ENCODE measurements at places on chromosomes 11 and 22.
A peak's percentile ranks its signal among the peaks of the same experiment; 100 is the strongest.

DNA sequence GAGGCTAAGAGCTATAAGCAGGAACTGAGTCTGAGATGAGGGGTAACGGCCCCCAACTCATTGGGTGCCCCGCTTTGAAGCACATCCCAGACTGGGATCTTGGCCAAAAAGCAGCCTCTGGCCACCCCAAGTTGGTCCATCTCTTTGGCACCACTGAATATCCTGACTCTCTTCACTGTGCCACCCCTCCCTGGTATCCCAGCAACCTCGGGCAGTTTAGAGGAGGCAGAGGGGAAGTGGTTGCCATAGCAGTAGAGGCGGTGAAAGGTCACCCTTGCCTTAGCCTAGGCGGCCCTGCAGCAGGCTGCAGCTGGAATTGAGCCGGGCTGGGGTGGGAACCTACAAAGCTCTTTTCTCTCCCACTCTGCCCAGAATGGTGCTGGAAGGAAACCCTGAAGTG lies 1.1 kb downstream of the PELI3 start:
- DNase-seq = no peak

GRCh38 chr11:9176550-9176949 lies 85.2 kb upstream of the SCUBE2 start:
- no peak for DNase-seq

DNA sequence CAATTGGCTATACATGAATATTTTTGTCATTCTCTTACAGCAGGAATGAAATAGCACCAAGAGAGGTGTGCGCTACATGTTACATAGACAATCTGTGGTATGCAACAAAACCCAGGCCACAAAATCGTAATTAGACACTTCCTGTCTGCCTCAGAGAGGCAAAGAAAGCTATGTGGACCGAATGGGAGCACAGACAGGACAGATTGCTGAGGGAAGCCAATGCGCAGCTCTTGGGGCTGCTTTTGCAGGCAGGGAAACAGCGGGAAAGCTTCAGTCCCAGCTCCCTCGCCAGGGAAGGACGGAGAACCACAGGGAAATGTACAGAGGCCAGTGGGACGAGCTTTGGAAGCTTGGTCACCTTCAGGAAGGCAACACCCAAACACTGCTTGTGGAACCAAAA lies 40.9 kb downstream of the SERPINH1 start:
- no peak for DNase-seq

GRCh38 chr11:132866783-132867545 lies 665.3 kb downstream of the OPCML start:
- DNase-seq = no peak

DNA sequence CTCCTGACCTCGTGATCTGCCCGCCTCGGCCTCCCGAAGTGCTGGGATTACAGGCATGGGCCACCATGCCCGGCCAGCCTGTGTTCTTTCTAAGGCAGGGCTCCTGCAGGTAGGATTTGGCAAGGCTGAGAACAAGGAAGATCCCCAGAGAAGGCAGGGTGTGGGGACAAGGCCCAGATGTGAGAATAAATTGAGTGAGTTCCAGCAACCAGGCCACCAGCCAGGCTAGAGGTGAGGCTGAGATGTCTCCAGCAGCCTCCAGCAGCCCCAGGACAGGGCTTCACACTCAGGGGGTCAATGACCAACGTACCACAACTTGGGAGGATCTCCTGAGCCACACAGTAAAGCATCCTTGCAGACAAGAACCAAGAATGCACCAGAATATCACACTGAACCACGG lies 75.1 kb downstream of the BUD13 start:
- DNase-seq = no peak

- no peak for DNase-seq
These were observed 14.1 kb downstream of the FGF19 start for GRCh38 chr11:69689484-69690319.

- no peak for DNase-seq
These were observed 212.6 kb downstream of the DBX1 start for GRCh38 chr11:19947537-19948114.

DNA sequence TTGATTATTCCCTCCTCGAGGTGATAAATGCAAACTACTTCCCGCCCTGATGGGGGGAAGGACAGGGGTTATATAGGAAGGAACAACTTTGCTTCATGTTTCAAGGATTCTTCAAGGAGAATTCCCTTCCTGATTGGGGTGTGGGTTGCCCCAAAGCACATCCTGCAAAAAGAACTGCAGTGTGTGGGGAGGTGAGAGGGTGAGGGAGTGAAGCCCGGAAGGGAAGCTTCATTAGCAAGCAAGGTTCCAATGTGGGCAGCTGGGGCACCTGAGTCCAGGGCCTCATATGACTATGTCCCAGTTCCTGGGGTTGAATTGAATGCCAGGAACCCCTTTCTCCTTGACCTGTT lies 326.0 kb downstream of the MN1 start:
- DNase-seq = no peak

DNA sequence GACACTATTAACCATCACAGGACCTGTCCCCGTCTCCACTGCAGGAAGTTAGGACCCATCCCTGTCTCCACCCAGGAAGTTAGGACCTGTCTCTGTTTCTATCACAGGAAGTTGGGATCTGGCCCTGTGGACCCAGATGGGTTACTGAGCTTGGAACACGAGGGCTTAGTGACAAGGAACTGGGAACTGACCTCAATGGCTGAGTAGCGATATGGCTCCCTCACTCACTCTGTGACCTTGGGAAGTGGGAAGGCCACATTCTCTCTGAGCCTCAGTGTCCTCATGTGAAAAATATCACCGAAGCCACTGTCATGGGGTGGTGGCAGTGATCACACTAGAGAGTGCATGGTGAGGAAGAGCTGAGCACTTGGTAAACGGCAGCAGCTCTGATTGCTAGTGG lies 59.4 kb downstream of the FBLN1 start:
- no peak for DNase-seq

DNA sequence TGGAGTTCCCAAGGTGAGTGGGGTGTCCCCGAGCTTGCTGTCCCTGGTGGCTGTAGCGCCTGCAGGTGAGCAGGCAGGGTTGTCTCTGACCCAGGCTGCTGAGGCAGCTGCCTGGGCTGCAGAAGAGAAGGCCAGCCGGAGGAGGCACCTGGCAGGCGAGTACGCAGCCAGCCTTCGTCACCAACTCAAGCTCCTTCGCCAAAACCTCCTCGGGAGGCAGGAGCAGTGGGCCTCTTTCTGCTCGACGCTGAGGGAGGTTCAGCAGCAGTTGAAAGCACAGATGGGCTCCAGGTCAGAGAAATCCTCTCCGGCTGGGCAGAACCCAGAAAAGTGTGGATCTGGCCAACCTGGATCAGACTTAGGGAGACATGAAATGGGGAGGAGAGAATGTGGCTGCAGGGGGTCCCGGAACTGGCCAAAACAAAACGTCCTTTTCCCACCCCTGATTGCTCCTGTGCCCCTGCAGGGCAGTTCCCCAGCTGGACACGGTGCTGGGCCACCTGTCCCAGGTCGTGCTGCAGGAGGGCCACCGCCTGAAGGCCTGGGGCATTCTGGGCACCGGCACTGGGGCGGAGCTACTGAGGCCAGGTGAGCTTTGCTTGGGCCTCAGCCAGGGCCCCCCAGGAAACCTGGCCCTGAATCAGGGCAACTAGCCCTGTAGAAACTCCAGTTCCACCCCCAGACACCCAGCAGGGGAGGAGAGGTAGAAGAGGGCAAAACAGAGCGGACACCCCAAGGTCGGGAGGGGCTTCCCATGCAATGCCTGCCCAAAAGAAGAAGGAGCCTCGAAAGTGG lies 56.7 kb downstream of the BTG4 start:
- no peak for DNase-seq

DNA sequence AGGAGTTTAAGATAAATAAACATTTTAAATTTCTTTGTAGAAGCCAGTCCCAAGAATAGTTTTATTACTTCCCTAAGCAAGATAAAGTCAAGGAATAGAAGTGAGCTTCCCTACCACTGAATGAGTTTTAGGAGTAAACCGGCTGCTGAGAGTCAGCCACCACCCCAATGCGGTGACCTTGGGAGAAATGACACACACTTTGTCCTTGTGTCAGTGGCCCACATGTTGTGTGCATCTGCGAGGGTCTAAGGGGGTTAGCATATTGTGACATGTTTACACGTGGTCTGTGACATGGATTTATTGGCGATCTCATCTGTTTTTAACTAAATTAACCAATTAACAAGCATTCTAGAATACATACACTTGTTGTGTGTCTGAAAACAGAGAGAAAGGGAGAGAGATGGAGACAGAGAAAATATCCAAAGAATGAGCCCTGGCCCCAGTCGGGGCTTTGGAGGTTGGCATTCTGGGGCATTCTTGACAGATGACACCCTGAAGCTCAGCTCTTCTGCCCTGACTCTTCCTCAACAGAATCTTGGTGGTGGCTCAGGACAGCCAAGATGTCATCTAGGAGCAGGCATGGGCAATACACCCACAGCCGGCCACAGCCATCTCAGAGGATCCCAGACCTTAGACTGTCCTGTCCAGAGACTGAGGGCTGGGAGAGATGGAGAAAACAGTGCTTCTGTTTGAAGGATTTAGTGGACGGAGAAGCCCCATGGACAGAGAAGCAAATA lies 29.7 kb upstream of the TMPRSS4 start:
- no peak for DNase-seq

DNA sequence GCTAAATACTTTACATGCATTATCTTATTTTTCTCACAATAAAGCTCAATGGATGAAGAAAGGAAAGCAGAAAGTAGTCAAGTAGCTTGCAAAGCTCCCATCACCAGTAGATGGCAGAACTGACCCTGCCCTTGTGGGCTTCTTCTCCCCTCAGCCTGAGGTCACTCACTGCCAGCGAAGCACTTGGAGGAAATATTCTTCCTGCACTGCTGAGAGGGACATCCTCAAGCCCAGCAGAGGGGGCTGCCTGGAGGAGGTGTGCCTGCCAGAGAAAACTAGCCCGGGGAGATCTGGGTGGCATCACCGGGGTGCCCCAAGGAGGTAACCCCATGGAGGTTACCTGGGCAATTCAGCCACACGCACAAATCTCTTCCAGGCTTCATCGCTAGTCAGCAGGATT lies 6.6 kb downstream of the APOL4 start:
- DNase-seq = peak; percentile 49

GRCh38 chr11:11659567-11660362 lies 38.0 kb upstream of the GALNT18 start:
- DNase-seq = no peak

- DNase-seq = no peak
These were observed 111.7 kb downstream of the LRRC32 start for GRCh38 chr11:76558891-76559290.

DNA sequence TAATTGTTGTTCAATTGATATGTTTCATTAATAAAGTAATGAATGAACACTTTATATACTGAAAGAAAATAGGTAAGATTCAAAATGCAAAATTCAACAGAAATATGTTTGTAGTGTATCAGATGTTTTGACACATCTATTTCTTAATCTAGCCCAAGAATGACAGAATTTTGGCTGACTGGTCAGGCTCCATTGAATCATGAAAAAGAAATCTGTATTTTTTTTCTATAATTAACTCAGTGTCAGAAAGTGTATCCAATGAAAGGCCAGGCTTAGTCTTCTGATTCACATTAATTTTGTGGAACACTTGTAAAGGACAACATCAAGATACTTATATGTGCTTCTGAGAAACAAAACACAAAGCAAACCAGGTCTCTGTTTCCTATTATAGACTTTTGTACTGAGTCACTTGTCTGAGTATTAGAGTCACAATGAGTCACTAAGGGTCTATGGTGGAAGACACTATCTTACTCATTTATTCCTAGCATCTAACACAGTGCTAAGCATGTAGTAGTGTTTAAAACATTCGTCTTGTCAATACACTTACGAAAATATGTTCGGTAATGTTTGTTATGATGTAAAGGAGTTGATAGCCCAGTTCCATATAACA lies 297.7 kb upstream of the CCDC90B start:
- no peak for DNase-seq

GRCh38 chr11:47047972-47048371 lies 111.4 kb downstream of the CSTPP1 start:
- DNase-seq = no peak

DNA sequence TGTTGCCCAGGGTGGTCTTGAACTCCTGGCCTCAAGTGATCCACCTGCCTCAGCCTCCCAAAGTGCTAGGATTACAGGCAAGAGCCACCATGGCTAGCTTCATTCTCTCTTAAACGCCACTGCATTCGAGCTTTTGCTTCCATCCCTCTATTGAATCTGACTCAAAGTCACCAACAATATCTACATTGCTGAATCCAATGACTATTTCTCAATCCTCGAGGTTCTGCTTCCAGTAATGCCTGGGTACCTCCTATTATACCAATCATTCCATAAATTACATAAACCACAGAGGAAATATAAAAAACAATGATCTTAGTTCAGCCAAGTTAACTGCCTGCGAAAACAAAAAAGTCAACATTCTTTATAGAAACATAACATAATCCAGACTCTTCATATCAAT lies 11.9 kb upstream of the NXF1 start:
- no peak for DNase-seq

- DNase-seq = no peak
These were observed 2.8 kb upstream of the SYTL2 start for GRCh38 chr11:85813721-85814120.

DNA sequence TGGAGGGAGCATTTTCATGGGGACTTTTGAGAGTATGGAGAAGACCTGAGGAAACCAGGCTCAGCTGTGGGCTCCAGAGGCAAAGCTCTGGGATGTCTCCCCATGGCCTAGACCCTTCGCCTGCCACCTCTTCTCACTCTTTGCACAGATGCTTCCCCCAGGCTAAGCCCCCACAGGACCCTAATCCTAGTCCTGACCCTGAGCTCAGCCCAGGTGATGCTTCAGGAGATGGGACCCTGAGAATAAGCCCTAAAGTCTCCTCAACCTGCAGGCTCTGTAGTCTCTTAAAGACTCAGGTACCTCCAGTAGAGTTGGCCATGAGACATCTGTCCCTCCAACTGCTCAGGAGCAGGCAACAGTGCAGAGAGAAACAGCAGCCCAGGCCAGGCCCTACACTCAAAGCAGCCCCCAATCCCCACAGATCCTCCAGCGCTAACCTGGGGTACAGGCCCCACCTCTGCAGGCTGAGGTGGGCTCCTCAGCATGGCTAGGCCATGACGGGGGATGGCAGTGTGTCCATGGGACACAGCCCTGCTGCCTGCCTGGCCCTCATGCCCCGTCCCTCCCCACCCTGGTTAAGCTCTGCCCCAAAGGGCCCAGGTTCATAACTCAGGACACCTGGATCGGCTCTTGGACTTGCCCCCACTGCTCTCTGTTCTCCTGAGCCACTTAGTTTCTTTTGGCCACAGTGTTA lies 39.4 kb downstream of the GGTLC2 start:
- DNase-seq = no peak

DNA sequence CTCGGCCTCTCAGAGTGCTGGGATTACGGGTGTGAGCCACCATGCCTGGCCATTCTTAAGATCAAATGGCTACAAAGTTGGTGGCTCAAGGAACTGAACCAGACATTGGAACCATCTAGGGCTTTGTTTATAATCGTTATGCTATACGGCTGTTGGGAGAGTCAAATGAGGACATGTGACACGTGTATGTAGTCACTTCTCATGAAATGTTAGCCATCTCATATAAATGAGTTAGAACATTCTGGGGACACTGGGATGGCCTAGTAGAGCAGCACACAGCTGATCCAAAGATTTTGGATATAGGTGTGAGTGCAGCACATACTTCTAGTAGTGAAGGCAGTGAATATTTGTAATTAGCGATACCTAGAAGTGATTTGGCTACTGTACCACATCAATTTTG lies 6.6 kb upstream of the RBM4 start:
- DNase-seq = no peak

- no peak for DNase-seq
These were observed 118.2 kb upstream of the CSNK2A3 start for GRCh38 chr11:11471201-11471600.

- no peak for DNase-seq
These were observed 344.3 kb downstream of the AASDHPPT start for GRCh38 chr11:106421676-106422292.

GRCh38 chr22:31139866-31140716 lies at the start of gene PLA2G3:
Gene PLA2G3 (minus strand): TSS chr22:31140508. CDS start chr22:31140354, 154 bp downstream.
- no peak for DNase-seq
